Stimulated activated CD4-positive, alpha-beta T cell treated with anti-CD3 and anti-CD28 coated beads, Interleukin-4, amount 100 ng/mL, for 48 hours (primary cell): ENCODE measurements at places on chromosomes 1 and 21.

DNA sequence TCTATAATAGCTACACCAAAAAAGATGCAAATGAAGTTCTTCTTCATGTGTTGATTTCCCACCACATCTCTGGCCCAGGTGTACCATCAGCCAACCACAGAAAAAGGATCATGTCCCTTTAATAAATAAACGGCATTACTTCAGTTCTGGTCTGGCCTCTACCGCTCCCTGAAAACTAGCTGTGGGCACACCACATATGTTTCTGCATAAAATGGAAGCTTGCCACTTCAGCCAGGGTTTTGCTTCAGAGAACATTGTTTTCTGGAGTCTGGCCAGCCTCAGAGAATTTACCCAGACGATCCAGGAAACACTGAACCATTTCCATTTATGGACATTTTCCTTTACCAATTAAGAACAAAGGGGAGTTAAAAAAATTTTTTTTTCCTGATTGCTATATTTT is 5.8 kb upstream of the LAMC2 start:
- DNase-seq, result no peak

DNA sequence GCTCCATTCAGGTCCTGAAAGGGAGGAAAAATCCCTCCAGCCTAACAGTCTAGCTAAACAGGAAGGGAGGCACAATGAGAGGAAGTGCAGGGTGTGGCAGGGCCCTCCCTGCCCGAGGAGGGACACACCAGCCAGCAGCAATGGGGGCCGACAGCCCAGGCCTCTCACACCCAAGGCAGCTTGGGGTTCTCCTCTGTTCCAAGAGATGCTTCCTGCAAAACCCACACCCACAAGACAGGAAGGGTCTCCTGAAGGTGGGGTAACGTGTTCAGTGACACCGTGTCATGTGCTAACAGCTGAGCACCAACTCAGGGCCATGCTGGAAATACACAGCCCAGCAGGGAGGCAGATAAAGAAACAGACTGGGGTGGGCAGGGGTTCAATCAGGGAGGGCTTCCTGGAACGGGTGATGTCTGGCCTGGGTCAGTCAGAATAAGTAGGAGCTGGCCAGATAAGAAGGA is 10.2 kb downstream of the ECE1 start:
- DNase-seq, result no peak

GRCh38 chr1:22953057-22953739 is 19.5 kb downstream of the LACTBL1 start:
- DNase-seq, result no peak

- no peak for DNase-seq
Observed at GRCh38 chr1:235651170-235651806, 1.7 kb upstream of the GNG4 start.

GRCh38 chr1:182476625-182477024 is 26.7 kb downstream of the RGSL1 start:
- DNase-seq, result no peak

- no peak for DNase-seq
Observed at GRCh38 chr1:110309139-110309538, 30.0 kb upstream of the RBM15 start.

DNA sequence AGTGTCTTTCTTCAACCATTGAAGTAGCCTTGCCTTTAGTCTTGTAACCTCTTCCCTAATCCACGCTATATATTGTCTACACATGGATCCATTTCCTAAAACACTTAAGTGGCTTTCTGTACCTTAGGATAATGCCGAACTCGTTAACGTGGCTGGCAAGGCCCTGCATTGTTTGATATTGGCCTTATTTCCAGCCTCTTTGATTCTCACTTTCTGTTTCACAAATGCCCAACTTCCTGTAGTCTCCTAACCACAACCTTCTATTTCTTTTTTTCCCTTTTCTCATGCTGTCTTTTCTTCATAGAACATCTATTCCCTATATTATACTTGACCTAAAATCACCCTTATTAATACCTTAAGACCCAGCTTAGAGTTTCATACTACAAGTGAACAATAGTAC is 536.0 kb downstream of the LMO4 start:
- DNase-seq, result no peak
